NCI-H1092 treated with DMSO at 0.1 percent for 48 hours (cell line): ENCODE measurements at places on chromosomes 11 and 22.

DNA sequence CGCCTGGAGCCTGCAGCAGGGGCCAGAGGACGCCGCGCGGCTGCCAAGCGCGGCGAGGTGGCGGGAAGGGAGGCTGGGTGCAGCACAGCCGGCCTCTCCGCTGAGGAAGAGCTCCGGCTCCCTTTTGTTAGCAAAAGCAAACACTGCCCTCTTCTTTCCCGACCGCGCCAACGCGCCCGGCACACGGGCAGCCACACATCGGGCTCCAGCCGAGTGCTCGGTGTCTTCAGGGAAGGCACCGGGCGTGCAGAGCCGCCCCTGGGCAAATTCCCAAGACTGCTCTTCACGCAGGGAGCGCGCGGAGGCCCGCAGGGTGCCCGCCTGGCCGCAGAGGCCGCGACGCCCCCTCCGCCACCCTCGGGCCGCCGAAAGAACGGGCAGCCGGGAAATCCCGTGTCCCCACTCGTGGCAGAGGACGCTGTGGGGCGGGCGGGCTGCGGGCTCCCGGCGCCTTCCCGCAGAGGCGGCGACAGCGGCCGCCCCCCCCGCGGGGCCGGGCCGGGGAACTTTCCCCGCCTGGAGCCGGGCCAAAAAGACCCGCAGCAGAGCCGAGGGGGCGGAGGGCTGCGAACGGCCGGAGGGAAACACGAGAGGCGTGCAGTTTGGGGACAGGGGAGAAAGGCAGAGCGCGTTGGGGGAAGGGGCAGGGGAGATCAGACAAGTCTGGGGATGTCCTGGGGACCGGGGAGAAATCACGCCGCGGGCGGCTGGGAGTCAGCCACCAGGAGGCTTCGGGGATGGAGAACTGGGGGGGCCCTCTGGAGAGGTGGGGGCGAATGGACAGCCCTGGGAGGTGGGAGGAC is 931 bp downstream of the CADM1 start:
- DNase-seq = peak; percentile 90

DNA sequence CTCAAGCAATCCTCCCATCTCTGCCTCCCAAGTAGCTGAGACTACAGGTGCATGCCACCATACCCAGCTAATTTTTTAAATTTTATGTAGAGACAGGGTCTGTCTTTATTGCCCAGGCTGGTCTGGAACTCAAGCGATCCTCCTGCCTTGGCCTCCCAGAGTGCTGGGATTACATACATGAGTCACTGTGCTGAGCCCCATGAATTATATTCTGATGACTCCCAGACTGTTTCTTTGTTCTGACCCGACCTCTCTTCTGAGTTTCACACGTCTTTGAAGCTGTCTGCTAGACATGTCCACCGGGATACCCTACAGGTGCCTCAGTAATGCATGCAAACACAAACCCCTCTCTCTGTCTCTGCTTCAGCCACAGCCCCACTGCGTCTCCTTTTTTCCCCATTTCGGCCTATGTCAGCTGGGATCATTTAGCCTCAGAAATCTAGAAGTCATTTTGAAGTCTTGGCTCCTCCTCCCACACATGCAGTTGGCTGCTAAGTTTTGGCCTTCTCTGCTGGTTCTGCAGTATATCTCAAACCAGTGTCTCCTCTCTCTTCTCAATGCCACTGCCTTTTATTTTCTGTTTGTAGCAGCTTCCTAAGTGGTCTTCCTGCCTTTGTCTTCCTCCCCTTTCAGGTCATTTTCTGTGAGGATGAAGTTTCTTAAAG is 4.8 kb downstream of the VPS26B start:
- DNase-seq = no peak

DNA sequence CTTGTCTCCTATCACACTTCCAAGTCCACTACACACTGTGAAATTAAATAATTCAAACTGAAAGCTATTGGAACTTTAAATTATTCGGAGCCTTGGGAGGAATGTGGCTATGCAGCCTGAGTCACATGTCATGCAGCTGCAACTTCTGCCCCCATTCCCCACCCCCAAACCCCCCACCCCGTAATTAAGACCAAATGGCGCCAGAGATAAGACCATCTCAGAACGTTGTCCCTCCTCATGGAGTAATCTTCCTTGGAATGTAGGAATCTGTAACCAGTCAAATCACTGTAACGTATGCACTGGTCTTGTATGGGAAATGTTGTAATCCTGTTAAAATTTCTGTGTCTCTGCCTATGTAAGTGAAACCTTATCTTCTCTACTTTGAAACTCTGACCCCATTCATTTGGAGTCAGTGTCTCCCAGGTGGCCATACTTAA is 37.0 kb downstream of the GAB2 start:
- DNase-seq = no peak

GRCh38 chr22:47119181-47119580 is 356.7 kb downstream of the TBC1D22A start:
- DNase-seq = no peak

DNA sequence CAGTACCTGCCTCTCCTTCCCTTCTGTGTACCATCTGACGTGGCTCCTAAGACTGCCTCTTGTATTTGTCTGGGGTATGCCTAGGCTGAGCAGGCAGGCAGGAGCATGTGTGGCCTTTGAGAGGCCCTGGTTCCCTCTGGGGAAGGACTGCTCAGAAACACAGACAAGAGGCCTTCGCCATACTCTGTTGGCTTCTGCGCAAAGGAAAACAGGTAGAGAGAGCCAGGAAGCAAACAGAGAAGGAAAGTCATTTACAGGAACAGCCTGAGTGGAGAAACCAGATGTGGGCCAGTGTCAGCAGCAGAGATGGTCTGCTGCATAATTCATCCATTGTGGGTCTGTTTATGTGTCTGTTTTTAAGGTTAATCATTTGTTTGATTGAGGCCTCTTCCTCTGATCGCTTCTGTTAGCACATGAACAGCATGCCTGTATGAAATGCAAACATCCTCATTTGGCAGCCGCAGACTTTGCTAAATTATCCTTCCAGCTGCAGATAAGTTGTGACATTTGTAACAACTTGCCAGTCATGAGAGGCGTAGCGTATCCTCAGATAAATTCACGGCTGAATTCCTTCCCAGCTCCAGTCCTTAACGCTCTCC is 119.4 kb downstream of the GALNT18 start:
- DNase-seq = peak; percentile 60

- DNase-seq = no peak
These were observed 137.8 kb upstream of the BDNF start for GRCh38 chr11:27837895-27838563.

DNA sequence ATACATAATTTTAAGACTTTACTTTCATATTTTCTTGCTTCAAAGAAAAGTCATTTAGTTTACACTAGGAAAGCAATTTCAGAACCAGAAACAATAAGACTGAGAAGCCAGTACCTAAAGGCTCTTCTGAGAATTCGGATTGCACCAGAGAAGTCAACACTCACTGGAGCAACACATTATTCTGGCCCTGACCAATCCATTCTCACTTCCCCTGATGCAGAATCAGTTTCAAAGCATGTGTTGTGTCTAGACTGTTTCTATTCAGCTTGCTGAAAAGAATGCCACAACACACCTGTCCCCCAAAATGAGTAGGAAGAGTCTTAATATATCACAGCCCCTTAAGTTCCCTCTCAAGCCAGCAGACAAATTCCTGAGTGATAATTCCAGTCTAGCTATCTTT is 1074.3 kb upstream of the TENM4 start:
- no peak for DNase-seq

DNA sequence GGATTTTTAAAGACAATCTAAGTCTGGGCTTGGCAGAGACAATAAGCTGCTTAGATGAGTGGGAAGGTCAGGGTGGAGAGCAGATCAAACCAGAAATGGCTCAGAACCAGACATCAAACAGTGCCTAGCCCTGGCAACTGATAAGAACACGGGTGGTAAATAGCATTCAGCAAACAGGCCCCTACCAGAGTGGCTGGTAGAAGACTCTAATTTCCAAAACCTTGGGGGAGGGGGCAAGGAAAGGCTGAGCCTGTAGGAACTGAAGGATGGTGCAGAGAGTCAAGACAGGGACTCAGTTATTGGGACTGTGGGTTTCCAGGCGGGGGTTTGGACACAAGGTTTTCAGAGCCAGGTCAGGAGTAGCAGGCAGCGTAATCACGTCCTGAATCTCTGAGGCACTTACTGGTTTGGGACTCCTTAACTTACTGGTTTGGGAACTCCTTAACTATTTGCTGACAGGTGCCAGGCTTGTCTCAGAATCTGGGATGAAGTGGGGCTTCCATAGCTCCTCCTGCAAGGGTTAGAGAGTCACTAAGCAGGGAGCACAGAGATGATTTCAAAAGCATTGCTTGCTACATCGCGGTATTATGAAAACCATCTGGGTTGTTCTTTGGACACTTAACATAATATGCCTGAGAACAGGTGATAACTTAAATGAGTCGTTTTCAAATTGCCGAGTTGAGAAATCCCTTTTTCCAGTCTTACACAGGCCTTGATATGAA is 5.7 kb upstream of the ABTB2 start:
- no peak for DNase-seq

GRCh38 chr22:45692549-45692948 is 20.9 kb downstream of the ATXN10 start:
- no peak for DNase-seq

DNA sequence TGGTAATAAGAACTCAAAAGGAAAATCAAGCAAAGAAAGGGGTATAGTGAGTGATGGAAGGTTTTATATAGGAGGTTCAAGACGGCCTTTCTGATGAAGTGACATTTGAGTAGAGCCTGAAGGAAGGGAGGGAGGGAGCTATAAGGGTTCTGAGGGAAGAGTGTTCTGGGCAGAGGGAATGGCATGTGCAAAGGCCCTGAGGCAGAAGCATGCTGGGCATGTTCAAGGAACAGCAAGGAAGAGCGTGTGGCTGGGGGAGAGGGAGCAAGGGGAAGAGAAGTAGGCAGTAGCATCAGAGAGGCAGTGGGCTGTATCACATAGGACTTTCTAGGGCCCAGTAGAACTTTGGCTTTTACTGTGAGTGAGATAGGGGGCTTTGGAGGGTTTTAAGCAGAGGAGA is 108.9 kb upstream of the NAV2 start:
- no peak for DNase-seq

DNA sequence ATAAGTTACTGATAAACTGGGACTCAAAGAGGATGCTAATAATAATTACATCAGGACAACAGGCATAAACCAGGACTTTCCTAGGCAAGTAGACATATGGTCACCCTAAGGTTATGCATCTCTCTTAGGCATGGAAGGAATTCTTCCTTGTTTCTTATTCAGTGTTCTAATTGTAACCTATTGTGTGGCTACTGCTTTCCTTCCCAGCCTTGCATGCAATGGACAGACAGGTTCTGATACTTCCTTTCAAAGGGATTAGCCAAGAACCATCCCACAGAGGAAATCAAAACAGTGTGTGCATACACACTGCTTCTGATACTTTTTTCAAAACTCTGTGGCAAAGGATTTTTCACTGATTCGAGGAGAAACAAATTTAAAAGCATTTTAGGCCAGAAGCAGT is 48.3 kb downstream of the RRAS2 start:
- DNase-seq = no peak

GRCh38 chr11:60927600-60927999 is 3.3 kb downstream of the TMEM132A start:
- peak; percentile 12 for DNase-seq
